CD4-positive, alpha-beta T cell treated with Interferon alpha-2 for 1 hour (primary cell): ENCODE measurements at places on chromosomes 2 and 18.

DNA sequence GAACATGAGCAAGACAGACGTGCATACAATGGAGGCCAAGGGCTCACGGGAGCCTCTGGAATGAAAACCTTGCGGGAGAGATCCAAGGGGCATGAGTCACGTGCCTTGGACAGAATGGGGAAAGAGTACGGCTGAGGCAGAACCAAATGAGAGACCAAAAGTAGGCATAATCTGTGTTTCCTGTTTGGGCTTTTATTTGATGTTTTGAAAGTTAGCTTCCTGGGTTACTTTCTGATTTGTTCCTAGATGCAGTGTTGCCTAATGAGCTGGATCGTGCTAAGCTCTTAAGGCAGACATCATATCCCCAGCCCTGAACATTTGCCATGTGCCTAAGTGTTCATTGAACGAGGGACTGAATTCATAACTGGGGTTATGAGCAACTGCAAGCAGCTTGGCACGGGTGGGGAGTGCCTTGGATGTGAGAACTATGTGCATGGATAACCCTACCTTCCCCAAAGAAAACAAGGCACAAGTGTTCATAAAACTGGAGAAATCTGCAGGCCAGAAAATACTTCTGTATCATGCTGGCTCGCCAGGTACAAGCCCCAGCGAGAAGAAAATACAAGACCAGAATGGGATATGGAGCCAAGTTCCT lies 60.3 kb upstream of the RPL31 start:
- no peak for DNase-seq

- no peak for DNase-seq
These were observed 9.1 kb upstream of the TLK1 start for GRCh38 chr2:171169839-171170238.

- no peak for DNase-seq
These were observed 182.8 kb upstream of the RAB12 start for GRCh38 chr18:8426401-8426800.

DNA sequence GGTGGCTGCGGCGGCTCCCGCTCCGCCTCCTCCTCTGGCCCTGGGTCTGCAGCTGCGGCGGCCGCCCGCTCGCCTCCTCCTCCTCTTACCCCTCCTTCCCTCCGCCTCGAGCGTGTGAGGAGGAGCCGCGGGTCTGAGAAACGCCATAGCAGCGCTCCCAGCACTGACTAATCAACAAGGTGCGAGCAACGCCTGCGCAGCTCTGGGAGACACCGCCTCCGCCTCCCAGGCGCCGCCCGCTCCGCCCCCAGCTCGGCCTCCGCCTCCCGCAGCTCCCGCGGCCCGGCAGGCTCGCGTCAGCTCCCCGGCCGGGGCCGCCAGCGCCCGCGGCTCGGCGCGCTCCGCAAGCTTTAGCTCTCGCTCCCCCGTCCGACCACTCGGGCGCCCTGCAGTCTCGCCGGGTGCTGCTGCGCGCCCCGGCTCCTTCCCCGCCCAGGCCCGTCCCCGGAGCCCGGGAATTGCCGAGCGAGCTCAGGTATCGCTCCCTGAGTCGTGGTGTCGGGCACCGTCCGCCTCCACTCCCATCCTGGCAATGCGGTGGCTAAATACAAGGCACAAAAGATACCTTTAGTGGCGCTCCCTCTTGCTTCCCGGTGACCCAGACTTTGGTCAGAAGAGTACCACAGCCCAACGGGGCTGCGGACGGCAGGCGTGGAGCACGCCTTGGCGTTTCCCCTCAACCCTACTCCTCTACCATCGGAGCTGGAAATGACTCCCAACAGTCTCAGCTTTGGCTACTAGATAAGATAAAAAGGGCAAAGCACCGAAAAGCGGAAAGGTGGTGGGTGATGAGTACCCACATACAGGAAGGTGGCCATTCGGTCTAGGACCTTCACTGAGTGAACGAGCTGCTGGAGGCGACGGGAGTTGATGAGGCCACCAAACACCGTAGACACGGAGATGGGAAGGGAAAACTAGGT lies at the start of gene GAREM1:
TSS of gene GAREM1 (minus strand) at position 169 of the 920 bp plus-strand sequence. CDS start 454 bp downstream, outside the sequence.
- peak; percentile 80 for DNase-seq

- no peak for DNase-seq
These were observed 17.8 kb upstream of the SCLY start for GRCh38 chr2:238042849-238043584.

DNA sequence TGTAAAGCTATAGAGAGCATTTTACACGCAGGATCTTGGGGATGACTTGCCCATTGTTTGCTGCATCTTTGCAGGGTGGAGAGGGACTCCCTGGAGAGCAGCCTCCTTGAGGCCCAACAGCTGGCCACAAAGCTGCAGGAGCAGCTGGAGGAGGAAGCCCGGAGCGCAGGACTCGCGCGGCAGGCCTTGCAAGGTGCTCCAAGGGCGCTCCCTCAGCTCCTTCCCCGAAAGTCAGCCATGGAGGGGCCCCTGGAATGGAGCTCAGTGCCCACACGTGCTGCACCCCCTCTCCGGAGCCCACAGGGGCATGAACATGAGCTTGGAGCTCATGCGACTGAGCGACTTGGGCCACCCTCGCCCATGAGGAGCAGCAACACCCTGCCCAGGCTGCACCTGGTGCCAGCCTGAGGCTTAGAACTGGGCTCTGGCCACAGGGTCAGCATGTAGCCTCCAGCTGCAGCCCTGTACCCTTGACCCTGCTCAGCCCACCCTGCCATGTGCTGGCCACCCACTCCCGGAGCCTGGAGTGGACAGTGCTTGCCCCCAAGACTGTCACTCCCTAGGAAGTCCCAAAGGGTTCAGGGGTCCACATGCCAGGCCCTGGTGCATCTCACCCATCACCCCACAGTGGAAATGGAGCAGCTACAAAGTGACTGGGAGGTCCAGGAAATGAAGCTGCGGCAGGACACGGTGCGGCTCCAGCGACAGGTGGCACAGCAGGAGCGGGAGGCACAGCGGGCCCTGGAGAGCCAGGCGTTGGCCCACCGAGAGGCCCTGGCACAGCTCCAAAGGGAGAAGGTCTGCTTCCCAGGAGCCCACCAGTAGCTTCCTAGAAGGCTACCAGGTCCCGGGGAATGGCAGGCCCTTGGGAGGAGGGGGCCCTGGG lies 43.0 kb downstream of the CROCC2 start:
- no peak for DNase-seq

- no peak for DNase-seq
These were observed 156.5 kb upstream of the L3MBTL4 start for GRCh38 chr18:6571239-6571602.
